Left lung (tissue), 14 donors: ENCODE measurements at places on chromosomes 7 and 10. TPM values are rescaled to one million over a fixed set of nuclear protein-coding genes. Genes with fewer than 3 reads are reported as not detected.

PKD2L1 gene
- 0.32 TPM for polyA plus RNA-seq

TLX1 gene
- polyA plus RNA-seq: not detected

EPO gene
- polyA plus RNA-seq: not detected

PRDX3 gene
- polyA plus RNA-seq: 197 TPM

ASZ1 gene
- polyA plus RNA-seq: 0.67 TPM

ABCC2 gene
- 1.4 TPM for polyA plus RNA-seq

- no peak for DNase-seq
Observed at GRCh38 chr10:60130130-60130579, 223.8 kb upstream of the CCDC6 start.

GRCh38 chr7:114941692-114942091 is 19.8 kb downstream of the MDFIC start:
- DNase-seq: no peak

- no peak for DNase-seq
Observed at GRCh38 chr7:11155883-11156282, 182.2 kb downstream of the PHF14 start.

DNA sequence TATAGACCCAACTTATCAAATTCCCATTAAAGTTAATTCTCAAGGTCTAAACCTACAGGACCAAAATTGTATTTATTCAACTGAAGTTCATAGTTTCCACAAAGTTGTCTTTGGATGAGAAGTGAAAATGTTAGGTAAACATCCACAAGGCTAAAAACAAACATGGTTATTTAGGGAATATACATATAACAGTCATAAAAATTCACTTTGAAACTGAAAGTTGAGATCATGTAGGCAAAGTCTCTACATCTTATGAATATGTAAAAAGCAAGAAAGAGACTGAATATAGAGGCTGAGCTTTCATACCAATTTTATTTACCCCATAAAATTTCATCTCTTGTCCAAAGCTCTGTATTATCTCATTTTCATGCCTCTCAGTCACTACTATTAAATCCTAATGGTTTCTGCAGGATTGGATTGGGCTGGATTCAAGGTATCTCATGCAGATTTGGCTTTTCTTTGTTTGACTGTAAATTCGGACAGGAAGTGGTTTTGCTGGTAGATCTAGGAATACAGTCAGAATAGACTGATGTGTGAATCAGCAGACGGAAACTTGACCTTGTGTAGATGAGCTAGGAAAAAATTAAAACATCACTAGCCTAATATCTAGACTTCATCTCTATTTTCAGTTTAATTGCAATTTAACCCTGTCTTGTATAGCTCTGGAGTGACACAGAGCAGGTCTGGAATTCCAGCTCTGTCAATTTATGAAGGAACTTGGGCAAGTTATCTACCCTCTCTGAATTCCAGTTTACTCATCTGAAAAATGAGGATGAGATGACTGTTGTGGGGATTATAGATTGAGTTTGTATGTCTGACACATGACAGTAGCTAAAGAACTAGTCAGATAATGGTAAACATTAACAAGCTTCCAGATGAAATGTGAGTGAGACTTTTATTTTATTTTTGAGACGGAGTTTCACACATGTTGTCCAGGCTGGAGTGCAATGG is 27.3 kb upstream of the SKAP2 start:
- no peak for DNase-seq

DNA sequence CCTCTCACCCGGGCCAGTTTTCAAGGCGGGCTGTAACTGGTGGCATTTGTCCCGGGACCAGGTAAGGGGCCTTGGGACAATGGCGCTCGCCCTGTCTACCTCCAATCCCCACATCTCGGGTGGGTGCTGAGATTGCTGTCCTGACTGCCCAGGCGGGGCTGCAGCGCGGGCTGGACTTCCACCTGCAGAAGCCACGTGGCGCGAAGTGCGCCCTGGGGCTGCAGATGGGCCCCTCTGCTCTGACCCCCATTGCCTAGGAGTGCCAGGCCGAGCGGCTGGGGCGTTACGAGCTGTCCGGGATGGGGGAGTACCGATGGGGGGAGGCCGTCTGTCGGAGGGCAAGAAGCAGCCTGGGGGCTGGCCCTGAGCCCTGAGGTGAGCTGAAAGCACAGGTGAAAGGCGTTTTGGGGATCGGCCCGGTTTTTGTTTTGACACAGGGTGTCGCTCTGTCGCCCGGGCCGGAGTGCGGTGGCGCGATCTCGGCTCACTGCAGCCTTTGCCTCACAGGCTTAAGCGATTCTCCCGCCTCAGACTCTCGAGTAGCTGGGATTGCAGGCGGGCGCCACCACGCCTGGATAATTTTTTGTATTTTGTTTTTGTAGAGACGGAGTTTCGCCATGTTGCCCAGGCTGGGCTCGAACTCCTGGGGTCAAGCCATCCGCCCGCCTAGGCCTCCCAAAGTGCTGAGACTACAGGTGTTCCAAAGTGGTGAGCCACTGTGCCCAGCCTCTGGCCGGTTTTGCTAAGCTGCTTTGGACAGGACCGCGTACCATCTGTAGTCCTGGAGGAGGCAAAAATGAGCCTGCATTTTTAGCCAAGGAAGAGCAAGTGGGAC is at the start of gene SFXN2:
Gene SFXN2, plus strand, starts transcription at position 16 of the 835 bp plus-strand sequence. CDS start 12,001 bp downstream, outside the sequence.
- DNase-seq: no peak

- no peak for DNase-seq
Observed at GRCh38 chr10:4885162-4885561, 59.2 kb downstream of the AKR1E2 start.

DNA sequence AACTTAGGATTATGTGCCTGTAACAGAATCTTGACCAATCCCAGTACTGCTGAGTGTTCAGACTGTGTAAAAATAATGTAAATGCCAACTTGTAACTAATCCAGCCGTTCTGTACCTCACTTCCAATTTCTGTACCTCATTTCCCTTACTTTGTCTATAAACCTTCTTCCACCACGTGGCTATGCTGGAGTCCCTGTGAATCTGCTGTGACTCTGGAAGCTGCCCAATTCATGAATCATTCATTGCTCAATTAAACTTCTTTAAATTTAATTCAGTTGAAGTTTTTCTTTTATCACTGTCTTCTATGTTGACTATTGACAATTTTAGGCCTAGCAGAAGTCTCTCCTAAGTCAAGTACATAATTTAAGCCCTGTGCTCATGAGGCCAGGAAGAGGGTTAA is 215.3 kb upstream of the RHOBTB1 start:
- DNase-seq: no peak

- DNase-seq: no peak
Observed at GRCh38 chr7:77866370-77866769, 67.8 kb downstream of the PHTF2 start.

DNA sequence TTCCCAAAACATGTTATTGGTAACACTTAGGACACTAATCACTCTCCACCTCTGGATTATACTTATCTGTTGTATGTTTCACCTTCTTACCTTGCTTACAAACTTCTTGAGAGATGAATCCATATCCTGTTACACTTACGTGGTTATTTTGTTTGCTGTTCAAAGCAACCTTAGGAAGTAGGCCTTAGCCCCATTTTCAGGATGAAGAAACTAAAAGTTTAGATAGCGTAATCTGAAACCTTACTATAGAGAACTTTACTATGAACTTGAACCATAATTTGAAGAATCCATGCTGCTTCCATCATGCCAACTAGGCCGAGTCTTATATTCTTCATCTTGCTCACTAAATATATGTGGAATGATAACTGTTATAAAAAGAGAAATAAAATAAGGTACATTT is 4.6 kb downstream of the TES start:
- DNase-seq: no peak

GRCh38 chr10:59907918-59908807 is 1.8 kb upstream of the CCDC6 start:
- DNase-seq: peak; percentile 72

DNA sequence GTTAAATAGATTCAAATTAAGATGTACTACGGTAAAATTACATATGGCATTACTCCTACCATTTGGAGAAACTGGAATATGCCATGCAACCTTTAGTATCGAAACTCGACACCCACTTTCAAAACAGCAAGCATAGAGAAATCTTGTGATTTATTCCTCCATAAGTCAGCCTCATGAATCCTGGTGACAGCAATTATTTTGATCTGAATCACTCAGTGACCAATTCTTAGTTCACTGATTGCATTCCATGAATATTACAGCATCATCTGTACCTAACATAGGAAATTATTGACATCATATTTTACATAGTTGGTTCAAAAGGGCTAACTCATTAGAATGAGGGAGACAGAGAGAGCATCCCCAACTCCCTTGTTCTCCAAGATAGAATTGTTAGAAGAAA is 89.6 kb downstream of the CACNB2 start:
- no peak for DNase-seq

DNA sequence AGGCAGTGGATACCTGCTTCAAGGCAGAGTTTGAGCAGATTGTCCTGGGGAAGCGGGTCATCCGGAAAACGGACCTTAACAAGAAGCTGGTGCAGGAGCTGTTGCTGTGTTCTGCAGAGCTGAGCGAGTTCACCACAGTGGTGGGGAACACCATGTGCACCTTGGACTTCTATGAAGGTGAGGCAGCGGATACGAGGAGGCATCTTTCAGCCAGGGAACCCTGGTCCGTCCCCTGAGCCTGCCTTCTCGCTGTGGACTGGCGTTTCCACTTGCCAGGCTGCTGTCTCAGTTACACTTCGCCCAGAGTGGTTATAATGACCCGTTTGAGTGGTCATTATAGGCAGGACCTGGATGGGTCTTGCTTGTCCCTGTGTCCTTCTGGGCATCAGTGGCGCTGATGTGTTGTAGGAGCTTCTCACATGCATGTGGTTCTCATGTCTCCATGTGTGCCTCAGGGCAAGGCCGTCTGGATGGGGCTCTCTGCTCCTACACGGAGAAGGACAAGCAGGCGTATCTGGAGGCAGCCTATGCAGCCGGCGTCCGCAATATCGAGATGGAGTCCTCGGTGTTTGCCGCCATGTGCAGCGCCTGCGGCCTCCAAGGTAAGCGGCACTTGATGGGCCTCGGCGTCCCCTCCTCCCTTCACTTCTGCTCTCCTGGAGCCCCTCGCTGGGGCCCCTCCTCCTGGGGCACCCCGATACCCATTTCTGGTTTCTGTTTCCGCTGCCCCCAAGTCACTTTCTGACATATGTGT is 18.0 kb downstream of the UPP1 start:
- DNase-seq: no peak

DNA sequence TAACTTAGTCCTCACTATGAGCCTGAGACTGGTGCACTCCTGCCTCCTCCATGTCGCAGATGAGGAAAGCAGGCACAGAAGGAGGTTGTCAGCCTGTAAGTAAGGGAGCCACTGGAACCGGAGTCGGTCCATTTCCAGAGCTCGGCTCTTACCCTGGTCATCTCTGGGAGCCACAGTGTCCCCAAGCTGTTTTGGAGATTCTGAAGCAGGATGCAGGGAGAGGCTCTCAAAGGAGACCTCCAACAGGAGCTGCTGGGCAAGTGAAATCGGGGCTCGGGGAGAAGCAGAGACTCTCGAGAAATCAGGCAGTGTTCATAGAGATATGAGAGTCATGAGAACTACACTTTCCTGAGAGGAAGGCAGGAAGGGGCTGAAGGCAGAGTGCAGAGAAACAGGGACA is 39.0 kb downstream of the VSTM4 start:
- no peak for DNase-seq

GRCh38 chr10:103117247-103117646 is 75.8 kb downstream of the NT5C2 start:
- no peak for DNase-seq

DNA sequence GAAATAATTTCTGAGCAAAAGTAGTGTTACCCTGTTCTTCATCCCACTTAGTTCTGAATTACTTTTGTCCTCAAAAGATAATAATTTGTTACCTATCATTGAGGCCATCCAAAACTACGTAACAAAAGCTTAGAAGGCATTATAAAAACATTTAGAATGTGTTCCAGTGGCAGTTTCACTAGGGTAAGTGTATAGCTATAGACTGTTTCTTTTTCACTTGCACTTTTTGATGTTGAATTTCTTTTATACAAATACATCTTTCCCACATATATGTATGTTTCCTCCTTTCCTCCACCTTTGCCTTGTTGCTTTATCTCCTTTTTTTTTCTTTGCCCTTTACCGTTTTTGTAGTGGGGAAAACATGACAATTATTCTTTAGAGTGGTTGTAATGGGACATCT is 33.5 kb downstream of the CAPZA2 start:
- no peak for DNase-seq

DNA sequence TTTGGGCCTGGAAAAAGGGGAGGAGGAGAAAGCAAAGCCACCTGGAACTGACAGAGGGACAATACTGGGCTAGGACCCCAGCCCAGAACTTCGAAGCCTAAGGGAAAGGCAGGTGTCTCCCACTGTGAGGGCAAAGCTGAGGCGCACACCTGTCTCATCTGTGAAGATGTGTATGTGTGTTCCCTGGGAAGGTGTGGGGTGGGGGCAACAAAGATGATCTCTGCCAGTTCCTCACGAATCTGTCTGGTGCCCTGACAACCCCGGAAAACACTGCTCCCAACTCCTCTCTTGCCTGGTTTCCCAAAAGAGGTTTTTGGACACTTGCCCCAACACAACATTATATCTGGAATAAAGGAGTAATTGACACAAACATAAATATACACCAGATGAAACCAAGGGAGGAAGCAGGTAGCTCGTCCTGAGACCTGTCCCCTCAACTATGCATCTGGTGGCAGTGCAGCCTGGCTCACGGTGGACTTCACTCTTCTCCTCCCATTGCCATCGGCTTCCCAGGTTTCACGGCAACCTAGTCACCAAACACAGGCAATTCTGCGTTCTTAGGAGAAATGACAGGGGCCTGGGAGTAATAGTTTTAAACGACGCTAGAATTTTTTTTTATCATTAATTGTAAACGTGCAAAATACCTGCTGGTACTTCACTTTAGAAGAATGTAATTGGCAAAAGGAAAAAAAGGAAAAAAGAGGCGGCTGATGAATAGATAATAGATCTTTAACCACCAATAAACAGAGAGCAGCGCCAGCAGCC is 1.7 kb upstream of the EMX2 start:
- no peak for DNase-seq
